ENCODE measurements at places on chromosomes 1 and 21.

GRCh38 chr1:228283043-228283371 is 75.2 kb downstream of the OBSCN start:
- DNase-seq, result no peak

GRCh38 chr1:33296082-33296458 is 24.8 kb downstream of the A3GALT2 start:
- no peak for DNase-seq

DNA sequence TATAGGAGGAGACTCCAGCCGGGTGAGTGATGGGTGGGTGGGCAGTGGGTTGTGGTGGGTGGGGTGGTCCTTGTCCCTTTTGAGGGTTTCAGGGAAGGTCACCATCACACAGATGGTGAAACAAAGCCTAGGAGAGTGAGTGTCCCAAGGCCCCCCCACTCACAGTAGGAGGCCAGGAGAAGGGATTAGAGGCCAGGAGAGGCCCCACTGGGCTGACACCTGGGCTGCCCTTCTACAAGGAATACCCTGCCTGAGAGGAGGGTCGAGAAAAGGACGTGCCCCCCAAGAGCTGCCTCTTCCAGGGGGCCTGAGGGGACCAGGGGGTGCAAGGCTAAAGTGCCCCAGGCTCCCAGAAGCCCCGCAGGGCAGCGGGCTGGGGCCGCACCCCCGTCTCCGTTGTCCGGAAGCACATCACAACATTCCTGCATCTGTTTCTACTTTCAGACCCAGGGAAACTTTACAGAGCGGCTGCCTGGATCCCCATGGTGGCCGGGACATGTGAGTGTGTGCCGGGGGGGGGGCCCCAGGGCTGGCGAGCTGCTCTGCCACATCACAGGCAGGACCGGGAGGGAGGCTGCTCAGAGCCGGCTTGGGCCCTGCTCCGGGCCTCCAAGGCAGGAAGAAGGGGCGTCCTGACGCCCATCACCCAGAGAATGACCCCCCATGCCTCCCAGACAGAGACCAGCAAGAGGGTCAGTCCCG is 68.2 kb downstream of the ARHGEF16 start:
- no peak for DNase-seq

DNA sequence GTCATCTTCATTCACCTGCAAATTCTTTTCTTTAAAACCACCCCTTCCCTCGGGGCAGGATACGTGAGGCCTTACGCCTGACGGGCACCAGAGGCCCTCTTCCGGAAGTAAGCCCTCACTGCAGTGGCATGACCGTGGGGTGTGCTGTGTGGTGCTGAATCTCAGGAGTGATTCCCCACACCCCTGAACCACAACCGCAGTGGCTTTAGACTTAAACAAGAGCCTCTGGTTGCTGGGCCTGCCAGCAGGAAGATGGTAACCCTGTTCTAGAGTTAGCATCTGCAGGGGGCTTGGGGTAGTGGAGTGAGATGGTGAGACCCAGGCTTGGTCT is 12.1 kb downstream of the BSND start:
- DNase-seq, result no peak

DNA sequence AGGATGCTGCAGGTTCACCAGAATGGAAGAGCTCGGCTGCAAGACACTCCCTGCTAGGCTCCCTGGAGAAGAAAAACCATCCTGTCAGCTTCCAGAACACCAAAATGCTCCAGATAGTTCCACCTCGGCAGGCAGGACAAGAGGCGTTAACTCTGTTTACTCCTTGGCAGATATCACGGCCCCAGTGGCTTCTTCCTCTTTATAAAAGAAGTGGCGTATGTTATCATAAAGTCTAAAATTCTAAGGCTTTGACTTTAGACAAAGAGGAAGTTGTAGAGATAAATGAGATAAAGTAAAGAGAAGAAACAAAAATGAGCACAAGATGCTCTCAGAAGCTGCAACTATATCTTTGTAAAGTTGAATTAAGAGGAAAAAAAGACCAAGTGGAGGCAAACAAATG is 24.3 kb upstream of the MTF1 start:
- DNase-seq, result no peak
